Activated naive CD4-positive, alpha-beta T cell treated with Interleukin-2 at 50 U/mL for 16 hours (primary cell): ENCODE measurements at places on chromosomes 12 and 14.

DNA sequence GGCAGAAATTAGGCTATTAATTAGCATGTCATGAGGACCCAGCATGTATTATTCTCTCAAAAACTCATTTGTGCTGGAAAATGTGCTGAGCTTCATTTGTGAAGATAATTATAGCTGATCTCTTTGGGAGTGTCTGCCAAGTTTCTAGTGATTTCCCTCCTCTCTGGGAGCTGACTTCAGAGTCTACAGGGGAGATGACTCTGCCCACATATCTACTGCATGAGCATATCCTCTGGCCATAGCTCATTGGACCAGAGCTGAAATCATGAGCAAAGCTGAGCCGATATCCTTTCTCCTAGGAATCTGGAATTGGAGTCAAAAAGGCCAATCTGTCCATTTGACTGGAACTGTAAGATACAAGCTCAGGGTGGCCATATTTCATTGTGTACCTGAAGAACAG, 5.9 kb downstream of the CCDC198 start:
- DNase-seq, result no peak

DNA sequence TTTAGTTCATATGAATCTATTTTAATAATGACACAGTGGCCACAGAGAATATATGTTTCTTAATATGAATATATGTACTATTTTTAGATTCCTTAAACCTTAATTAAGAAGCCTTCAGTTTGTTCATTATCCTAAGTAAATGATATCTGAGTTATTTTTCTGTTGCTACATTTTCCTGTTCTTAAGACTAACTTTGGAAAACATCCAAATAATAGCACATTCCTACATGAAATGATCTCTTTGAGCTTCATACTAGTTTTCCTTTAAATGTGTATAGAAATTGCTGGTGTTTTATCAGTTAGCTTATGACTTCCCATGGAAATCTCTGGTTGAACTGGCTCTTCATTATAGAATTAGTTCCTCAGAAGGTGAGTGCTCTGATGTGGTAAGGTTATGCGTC, 72.1 kb downstream of the POLR3B start:
- no peak for DNase-seq

GRCh38 chr14:30058401-30058800, 130.8 kb upstream of the PRKD1 start:
- DNase-seq, result no peak

GRCh38 chr14:33287189-33287588, 348.5 kb downstream of the NPAS3 start:
- DNase-seq, result no peak

- DNase-seq, result no peak
Observed at GRCh38 chr12:51915003-51915625, 7.8 kb downstream of the ACVRL1 start.

DNA sequence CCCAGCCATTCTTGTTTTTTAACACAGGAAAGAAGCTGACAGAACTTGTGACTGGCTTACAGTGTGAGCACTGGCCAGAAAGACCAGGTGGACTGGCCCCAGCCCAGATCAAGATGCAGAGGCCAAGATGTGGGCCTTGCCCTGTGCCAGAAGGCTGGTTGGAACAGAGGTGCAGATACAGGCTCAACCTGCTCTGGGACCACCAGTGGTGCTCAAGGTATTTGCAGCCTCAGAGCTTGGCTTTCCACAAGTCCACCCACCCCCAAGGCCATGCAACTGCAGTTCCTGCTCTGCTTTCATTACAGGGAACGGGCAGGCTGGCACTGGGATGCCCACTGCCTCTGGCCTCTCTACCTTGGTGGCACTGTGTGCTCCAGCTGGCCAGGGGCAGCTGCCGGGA, 23.3 kb downstream of the ZFC3H1 start:
- DNase-seq, result no peak

GRCh38 chr14:33699300-33699983, 251.4 kb downstream of the EGLN3 start:
- no peak for DNase-seq

GRCh38 chr12:3119192-3119755, 42.1 kb downstream of the TSPAN9 start:
- DNase-seq, result no peak

DNA sequence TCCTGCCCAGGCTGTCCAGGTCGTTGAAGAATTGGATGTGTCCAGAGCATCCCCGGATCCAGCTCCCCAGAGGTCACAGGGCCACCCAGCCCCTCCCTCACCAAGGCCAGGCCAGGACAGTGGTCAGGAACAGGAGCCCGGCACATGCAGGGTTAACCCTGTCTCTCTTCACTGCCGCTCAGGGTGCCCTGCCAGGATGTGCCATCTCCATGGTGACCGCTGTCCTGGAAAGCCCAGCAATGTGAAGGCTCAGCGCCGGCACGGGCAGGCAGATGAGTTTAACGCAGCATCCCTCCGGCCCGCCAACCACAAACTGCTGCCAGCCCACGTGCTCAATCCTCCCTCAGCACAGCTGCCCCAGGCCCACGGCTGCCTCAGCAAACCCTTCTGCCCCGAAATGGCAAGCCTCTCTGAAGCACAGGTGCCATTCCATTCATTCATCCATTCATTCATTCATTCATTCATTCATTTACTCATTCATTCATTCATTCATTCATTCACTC, 4.4 kb downstream of the TMEM179 start:
- no peak for DNase-seq

DNA sequence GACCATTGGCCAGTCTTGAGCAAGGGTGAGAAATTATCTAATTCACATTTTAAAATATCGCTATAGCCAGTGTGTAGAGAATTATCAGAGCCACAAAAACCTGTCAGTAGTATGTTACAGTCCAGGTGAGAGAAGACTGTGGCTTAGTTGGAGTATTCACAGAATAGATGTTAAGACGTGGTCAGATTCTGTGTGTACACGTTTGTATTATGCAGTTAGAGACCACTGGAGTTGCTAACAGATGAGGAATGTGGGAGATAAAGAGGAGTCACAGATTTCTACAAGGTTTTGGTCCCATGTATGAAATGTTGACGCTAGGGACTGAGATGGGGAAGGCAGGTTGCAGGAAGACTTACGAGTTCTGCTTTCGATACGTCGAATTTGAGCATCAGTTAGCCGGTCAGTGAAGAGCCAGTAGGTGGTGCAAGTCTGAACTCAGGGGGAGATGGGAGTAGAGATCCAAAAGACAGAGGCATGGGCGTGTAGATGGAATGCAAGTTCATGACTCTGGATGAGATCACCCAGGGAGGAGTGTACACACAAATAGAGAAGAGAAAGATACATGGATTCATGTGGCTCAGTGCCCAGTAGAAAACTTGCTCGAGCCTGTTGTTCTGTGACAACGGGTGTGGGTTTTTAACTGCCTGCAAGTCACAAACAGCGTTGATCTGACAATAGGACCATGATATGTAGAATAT, 114.8 kb upstream of the FLRT2 start:
- no peak for DNase-seq

DNA sequence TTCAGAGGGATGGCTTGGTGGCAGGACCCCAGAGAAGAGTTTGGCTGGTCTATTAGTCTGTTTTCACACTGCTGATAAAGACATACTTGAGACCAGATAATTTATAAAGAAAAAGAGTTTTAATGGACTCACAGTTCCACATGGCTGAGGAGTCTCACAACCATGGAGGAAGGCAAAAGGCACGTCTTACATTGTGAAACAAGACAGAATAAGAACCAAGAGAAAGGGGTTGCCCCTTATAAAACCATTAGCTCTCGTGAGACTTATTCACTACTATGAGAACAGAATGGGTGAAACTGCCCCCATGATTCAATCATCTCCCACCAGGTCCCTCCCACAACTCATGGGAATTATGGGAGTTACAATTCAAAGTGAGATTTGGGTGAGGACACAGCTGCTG, 78.5 kb upstream of the SSTR1 start:
- DNase-seq, result no peak

DNA sequence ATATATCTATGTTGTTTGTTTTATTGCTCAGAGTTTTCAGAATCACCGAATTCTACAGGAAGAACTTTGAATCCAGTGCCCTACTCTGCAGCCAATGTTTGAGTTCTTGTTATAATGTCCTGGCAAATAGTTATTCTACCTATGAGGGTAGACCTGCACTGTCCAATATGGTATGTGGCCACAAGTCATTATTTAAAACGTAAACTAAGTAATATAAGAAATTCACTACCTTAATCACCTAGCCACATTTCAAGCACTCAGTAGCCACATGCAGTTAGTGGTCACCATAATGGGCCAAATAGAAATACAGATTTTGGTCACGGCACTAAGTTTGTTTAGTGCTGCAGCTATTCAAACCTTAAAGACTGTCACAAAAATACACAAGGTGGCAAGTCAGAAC, 26.4 kb downstream of the GNPTAB start:
- no peak for DNase-seq

- no peak for DNase-seq
Observed at GRCh38 chr12:30138483-30138882, 354.7 kb upstream of the TMTC1 start.

DNA sequence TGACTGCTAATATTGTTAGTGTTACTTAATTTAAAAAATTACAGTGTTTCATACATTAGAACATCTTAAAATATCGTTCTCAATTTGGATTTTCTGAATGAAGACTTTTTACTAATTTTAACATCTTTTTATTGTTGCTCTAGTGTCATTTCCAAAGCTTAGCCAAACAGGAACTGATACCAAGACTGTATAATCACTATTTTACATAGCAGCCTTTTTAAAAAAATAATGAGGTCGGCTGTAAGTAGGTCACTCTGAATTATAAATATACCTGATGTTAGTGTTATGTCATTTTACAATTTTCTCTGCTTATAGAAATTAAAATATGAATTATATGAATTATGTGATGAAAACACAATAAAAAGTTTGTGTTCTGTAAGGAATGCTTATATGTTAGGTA, 321.5 kb downstream of the TMEM117 start:
- DNase-seq, result no peak

DNA sequence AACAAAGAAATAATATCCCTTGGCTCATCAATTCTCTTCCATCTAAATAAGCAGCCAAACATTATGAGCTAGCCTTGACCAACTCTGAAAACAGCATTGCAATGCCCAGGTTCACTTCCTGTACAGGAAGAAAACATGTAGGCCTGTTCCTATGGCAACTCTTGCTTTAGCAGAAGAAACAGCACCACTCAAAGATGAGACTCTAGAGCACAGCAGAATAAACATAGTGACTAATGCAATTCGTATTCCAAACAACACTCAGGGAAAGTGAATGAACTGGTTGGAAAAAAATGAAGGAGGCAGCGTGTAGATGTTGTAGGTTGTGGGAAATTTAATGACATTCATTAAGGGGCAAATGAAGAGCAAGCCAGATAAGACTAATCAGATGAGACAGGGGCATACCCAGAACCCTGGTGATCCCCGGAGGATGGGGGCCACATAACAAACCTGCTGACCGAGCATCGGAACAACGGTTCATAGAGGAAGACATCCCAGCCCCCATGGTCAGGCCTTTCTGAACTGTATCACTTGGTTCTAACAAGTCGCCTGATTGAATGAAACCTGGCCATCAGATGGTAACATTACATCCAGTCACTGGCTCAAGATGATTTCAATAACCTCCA, 9.0 kb downstream of the ARHGDIB start:
- DNase-seq, result no peak

DNA sequence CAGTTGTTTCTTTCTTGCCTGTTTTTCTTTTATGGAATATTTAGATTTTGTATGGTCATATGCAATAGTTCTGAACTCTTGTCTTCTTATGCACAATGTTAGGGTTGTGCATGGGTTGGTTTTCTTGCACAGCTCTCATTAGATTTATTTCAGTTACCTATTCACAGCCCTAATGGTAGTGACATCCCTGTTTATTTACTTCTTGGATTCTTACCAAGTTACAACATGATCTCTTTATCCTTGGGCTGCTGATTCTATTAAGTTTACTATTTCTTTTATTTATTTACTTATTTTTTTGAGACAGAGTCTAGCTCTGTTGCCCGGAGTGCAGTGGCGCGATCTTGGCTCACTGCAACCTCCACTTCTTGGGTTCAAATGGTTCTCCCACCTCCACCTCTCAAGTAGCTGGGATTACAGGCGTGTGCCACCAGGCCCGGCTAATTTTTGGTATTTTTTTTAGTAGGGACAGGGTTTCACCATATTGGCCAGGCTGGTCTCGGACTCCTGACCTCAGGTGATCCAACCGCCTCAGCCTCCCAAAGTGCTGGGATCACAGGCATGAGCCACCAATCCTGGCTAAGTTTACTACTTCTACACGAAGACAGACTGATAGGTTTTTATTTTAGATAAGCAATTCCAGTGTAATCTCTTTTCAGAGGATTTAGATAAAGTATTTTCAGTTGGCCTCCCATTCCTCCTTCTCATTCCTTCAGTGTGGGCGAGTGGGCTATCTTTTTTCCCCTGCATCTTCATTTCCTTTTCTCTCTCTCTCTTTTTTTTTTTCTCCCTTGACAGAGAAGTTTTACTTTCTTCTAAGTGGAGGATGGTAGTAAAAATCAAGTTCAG, 395.1 kb upstream of the RGS6 start:
- no peak for DNase-seq
